ENCODE measurements at places on chromosomes 6 and 20. TPM values are rescaled to one million over a fixed set of nuclear protein-coding genes. Genes with fewer than 3 reads are reported as not detected.

The TEAD3 gene
- total RNA-seq = 11.1 TPM

The SFT2D1 gene
- total RNA-seq = 43.3 TPM

The NKAPL gene
- total RNA-seq = not detected

The GNMT gene
- 0.30 TPM for total RNA-seq

The BEND3 gene
- total RNA-seq = 2.8 TPM

The PNPLA1 gene
- total RNA-seq = not detected

The LAMA4 gene
- total RNA-seq = not detected

The CFAP61 gene
- total RNA-seq = 1.4 TPM

The MYH7B gene
- total RNA-seq = 0.07 TPM

The TRIM15 gene
- 0.79 TPM for total RNA-seq

The SCUBE3 gene
- total RNA-seq = not detected

The C6orf52 gene
- total RNA-seq = 5.0 TPM

The SLC26A8 gene
- total RNA-seq = not detected

The HLA-DMB gene
- total RNA-seq = not detected

The MUCL3 gene
- total RNA-seq = not detected

The NNAT gene
- not detected for total RNA-seq

The PXDC1 gene
- 51.4 TPM for total RNA-seq

The RCAN2 gene
- total RNA-seq = 0.09 TPM

The ACTR5 gene
- 6.9 TPM for total RNA-seq

The SUMO4 gene
- 1.6 TPM for total RNA-seq

The ARFGEF3 gene
- 3.4 TPM for total RNA-seq

The CD109 gene
- 94.5 TPM for total RNA-seq

The CAGE1 gene
- 0.47 TPM for total RNA-seq

The KCNK15 gene
- total RNA-seq = 1.4 TPM

The GOPC gene
- 55.7 TPM for total RNA-seq

The PHIP gene
- total RNA-seq = 25.3 TPM

The PDYN gene
- total RNA-seq = not detected

The NXT1 gene
- 32.2 TPM for total RNA-seq

The KCNK17 gene
- not detected for total RNA-seq

The HRH3 gene
- total RNA-seq = not detected

The ELOVL4 gene
- total RNA-seq = 6.2 TPM

The CD24 gene
- 10.4 TPM for total RNA-seq

The KHDC1 gene
- total RNA-seq = 1.3 TPM

The EMILIN3 gene
- not detected for total RNA-seq

The FNDC11 gene
- total RNA-seq = 3.9 TPM

The BTN1A1 gene
- total RNA-seq = not detected

The ERVFRD-1 gene
- total RNA-seq = not detected

The RHAG gene
- total RNA-seq = not detected

The ADTRP gene
- 25.3 TPM for total RNA-seq

The EPHA7 gene
- total RNA-seq = not detected

The ZBTB12 gene
- total RNA-seq = 4.0 TPM

The LST1 gene
- total RNA-seq = not detected

The GGTLC1 gene
- total RNA-seq = not detected
